Activated T-helper 1 cell treated with anti-CD3 and anti-CD28 coated beads, Interleukin-12 subunit alpha, Interleukin-12 subunit beta, Interleukin-2, Interleukin-4 antibody, amounts not matched to agents 30 ng/mL and 10 ng/mL and 1 ng/mL, durations not matched to agents 14 hours and 24 hours and 36 hours (primary cell): ENCODE measurements at places on chromosomes 4 and X. TPM values are rescaled to one million over a fixed set of nuclear protein-coding genes. Genes with fewer than 3 reads are reported as not detected.

GYPA gene
- total RNA-seq, result not detected in 2 replicates

DNA sequence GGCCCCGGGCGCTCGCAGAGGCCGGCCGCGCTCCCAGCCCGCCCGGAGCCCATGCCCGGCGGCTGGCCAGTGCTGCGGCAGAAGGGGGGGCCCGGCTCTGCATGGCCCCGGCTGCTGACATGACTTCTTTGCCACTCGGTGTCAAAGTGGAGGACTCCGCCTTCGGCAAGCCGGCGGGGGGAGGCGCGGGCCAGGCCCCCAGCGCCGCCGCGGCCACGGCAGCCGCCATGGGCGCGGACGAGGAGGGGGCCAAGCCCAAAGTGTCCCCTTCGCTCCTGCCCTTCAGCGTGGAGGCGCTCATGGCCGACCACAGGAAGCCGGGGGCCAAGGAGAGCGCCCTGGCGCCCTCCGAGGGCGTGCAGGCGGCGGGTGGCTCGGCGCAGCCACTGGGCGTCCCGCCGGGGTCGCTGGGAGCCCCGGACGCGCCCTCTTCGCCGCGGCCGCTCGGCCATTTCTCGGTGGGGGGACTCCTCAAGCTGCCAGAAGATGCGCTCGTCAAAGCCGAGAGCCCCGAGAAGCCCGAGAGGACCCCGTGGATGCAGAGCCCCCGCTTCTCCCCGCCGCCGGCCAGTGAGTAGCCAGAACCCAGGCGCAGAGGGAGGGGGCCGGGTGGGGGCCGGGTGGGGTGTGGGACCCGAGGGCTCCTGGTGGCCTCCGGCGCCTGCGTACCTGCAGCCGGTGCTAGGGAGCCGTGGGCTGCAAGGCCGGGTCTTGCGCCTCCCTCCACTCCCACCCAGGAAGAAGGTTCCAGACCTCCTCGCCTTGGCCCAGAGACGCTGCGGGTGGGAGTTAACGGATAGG is 534 bp downstream of the MSX1 start:
- no peak for DNase-seq
- H3K36me3 ChIP-seq, result peaks cover 2% of the 10 kb centered on the region
- H3K27ac ChIP-seq, result no peak overlapping the region
- H3K4me1 ChIP-seq, result no peaks in the 10 kb centered on the region
- H3K27me3 ChIP-seq, result peaks cover 75% of the 10 kb centered on the region

GRCh38 chr4:1210971-1211370 is 38.0 kb downstream of the CTBP1 start:
- no peak overlapping the region for H3K4me3 ChIP-seq
- DNase-seq, result no peak
- H3K36me3 ChIP-seq, result peaks cover 4% of the 10 kb centered on the region
- H3K4me1 ChIP-seq, result no peaks in the 10 kb centered on the region

TMPRSS11A gene
- total RNA-seq, result not detected in 2 replicates

DNA sequence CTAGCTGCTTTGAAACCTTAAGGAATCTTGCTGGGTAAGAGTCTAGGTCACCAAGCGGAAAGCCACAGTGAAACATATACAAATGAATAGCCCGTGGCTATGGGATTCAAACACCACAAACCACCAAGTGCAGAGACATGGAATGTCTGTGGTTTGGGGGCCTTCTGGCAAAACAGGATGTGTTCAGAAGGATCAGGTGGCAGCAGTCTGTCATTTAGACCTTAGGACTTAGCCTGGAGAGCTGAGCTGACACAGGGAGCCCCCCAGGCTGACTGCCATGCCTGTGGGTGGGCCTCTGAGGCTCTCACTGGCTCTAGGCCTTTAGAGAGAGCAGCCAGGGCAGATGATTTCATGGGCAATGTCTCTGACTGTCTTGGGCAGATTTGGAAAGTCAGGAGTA is 225.6 kb downstream of the FBXW7 start:
- no peak overlapping the region for H3K27ac ChIP-seq
- H3K4me3 ChIP-seq, result no peak overlapping the region
- peaks cover 2% of the 10 kb centered on the region for H3K27me3 ChIP-seq
- no peaks in the 10 kb centered on the region for H3K4me1 ChIP-seq

DNA sequence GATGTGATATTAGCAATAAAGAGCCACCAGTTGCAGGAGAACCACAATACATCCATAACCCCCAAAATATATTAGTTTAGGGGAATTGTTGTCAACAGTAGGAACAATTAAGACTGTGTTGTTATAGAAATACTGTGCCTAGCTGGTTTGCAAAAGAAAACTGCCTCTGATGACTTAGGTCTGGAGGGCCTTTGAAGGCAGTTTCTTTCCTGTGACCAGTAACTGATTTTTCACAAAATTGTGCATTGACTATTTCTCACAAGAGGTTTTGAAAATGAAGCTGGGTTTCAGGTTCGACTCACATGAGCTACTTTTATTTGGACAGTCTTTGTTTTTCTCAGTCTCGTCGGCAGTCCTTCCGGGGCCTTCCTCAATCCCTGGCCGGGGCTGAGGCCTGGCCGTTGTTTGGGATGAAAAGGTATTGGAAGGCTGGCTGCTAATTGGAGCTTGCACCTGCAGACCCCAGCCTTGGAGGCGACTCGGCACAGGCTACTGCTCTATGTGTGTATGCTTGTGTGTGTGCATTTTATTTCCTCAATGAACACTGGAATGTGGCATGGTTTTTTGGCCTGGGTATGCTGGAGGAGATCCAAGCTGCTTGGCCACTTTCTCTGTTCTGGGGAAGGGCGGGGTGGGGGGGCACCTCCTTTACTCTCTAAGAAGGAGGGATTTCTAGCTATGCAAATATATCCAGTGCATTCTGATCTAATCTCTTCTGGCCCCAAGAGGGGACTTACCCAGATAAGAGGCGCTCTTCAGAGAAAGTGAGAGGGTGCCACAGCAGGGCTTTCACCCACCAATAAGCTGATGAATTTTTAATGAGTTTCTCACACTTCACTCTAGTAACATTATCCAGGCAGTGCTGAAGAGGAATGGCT is 49.5 kb upstream of the LNX1 start:
- no peak for DNase-seq
- H3K36me3 ChIP-seq, result no peaks in the 10 kb centered on the region
- H3K4me3 ChIP-seq, result no peak overlapping the region

- peaks cover 39% of the 10 kb centered on the region for H3K36me3 ChIP-seq
- peaks cover 65% of the 10 kb centered on the region for H3K4me1 ChIP-seq
- H3K27me3 ChIP-seq, result no peaks in the 10 kb centered on the region
These were observed 19.9 kb downstream of the SH3BP2 start for GRCh38 chr4:2812612-2813354.

DNA sequence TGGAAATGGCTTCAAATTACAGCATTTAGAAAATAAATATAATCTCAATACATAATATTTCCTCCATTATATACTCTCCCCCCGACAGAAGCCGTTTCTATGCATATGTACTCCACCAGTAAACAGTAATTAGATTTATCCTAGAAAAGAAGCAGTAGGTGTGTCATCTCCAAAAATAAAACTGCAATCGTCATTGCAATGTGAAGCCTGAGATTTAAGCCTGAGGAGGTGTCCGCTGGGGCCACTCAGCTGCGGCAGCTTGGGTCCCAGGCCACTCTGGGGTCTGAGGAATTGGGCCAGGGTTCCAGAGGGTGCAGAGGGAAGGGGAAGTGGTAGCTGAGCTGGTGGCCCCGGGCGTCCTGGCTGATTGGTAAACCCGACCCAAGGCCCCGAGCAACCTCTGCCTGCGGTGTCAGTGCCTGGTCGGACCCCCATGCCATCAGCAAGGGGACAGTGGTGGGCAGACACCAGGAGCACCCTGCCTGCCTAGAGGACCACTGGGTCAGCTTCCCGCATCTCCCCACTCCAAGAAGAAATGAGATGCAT is 7.8 kb upstream of the MXD4 start:
- no peak overlapping the region for H3K4me3 ChIP-seq
- no peak for DNase-seq
- no peak overlapping the region for H3K27ac ChIP-seq
- peaks cover 1% of the 10 kb centered on the region for H3K27me3 ChIP-seq
- H3K36me3 ChIP-seq, result no peaks in the 10 kb centered on the region

KLHL4 gene
- total RNA-seq, result not detected in 2 replicates

GRCh38 chrX:16643176-16643575 is 6.8 kb upstream of the S100G start:
- DNase-seq, result no peak
- no peak overlapping the region for H3K4me3 ChIP-seq
- H3K27me3 ChIP-seq, result no peaks in the 10 kb centered on the region
- no peak overlapping the region for H3K27ac ChIP-seq
- no peaks in the 10 kb centered on the region for H3K36me3 ChIP-seq

MAGED4B gene
- total RNA-seq, result 0.32 TPM in 1 of 2 replicates, not detected in the other

- peak overlapping the region; percentile 7 for H3K27ac ChIP-seq
- no peak overlapping the region for H3K4me3 ChIP-seq
- H3K27me3 ChIP-seq, result peaks cover 46% of the 10 kb centered on the region
These were observed 275.2 kb downstream of the SPRY1 start for GRCh38 chr4:123671636-123672404.

DNA sequence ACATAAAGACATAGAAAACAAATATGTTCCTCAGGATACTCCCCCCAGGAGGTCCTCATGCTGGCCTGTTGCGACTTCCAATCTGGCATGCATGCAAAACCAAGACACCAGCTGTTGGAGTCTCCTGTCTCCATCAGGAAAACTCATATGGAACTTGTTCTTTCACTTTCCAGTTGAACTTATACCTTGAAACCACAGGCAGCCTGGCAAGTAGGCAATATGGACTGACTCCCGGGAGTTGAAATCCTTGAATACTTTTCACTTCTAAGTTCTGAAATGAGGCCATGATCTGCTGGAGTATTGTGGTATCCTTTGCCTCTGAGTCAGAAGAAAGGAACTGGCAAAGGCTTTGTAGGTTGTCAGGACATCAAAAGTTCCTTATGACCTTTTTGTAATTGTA is 444.2 kb downstream of the IDS start:
- H3K27ac ChIP-seq, result no peak overlapping the region
- no peak overlapping the region for H3K4me3 ChIP-seq
- peaks cover 2% of the 10 kb centered on the region for H3K27me3 ChIP-seq
- no peaks in the 10 kb centered on the region for H3K36me3 ChIP-seq
- H3K4me1 ChIP-seq, result no peaks in the 10 kb centered on the region

GRCh38 chrX:43741843-43742573 is 85.9 kb downstream of the MAOA start:
- H3K27me3 ChIP-seq, result peaks cover under 1% of the 10 kb centered on the region
- H3K36me3 ChIP-seq, result no peaks in the 10 kb centered on the region
- H3K4me1 ChIP-seq, result no peaks in the 10 kb centered on the region
